ENCODE measurements at places on chromosomes 1 and 21.

DNA sequence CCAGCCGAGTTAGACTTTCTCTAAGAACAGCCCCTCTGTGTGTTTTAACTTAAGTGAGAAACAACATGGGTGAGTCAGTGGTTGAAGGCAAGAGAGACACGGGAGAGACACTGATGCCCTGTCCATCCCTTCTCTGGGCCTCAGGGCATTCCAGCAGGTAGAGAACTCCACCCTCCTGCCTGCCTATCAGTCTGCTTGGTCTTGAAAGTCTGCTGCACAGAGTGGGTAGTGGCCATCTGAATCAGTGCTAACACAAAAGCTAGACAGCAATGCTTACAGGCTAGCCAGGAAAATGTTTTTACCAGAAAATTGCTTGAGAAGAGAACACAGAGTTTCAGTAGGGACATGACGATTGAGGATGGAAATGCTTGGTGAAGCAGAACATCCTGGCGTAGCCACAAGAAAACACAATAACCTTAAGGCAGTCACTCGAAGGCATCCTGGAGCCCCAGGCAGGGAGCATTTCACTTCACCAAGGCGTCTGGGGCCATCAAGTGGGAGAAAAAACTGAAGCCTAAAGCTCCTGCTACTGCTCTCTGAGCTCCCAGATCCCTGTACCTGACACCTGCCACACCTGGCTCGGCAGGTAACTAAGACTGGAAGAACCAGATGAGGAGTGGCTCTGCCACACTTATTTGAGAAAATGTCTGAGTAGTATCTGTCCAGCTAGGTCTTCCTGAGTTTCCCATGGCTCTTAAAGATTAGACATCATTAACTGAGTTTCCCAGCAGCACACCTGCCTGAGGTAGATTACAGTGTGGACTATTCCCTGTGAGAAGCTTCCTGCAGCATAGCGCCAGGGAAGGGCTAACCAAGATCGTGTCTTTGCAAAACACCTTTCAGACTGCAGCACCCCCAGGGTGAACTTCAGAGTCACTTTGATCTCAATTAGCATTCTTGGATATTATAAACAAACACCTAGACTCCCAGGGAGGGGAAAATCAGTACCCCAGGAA lies 18.1 kb upstream of the LBR start:
- DNase-seq = no peak

DNA sequence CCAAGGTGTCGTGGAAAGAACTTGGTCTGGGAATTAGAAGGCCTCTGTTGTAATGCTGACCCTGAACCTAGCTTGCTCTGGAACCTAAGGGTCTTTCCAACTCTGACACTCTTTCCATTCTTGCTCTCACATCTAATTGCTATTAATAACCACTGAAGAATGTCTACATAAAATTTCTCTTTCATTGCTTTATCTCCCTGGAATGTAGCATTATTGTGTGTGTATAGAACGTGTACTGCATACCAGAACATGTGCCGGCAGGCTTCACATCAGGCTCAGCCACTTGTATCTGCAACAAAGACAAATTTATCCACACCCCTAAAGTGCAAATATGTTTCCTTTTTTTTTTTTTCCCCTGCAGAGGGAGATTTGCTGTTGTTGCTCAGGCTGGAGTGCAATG lies 13.9 kb upstream of the LAX1 start:
- peak; percentile 53 for DNase-seq

GRCh38 chr1:64320922-64321614 lies 117.6 kb downstream of the UBE2U start:
- no peak for DNase-seq

- no peak for DNase-seq
Measured at GRCh38 chr21:45578176-45578801, 36.0 kb upstream of the SLC19A1 start.

- no peak for DNase-seq
Measured at GRCh38 chr21:36260802-36261201, 59.2 kb upstream of the MORC3 start.

DNA sequence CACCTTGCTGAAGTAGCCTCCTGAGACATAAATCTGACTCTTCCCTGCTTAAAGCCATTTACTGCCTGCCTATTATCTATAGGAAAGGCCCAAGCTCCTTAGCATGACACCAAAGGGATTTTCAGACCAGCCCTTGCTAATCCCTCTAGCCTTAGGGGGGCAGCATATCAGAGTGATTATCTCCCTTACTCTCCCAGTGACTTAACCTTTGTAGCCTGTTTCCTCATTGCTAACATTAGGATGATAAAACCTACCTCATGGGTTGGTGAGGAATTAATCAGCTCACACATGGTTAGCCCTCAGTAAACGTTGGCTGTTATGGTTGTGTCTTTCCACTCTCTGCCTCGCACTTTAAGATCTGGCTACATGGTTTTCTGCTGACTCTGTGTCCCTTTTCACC lies 70.1 kb downstream of the ROR1 start:
- DNase-seq = no peak

DNA sequence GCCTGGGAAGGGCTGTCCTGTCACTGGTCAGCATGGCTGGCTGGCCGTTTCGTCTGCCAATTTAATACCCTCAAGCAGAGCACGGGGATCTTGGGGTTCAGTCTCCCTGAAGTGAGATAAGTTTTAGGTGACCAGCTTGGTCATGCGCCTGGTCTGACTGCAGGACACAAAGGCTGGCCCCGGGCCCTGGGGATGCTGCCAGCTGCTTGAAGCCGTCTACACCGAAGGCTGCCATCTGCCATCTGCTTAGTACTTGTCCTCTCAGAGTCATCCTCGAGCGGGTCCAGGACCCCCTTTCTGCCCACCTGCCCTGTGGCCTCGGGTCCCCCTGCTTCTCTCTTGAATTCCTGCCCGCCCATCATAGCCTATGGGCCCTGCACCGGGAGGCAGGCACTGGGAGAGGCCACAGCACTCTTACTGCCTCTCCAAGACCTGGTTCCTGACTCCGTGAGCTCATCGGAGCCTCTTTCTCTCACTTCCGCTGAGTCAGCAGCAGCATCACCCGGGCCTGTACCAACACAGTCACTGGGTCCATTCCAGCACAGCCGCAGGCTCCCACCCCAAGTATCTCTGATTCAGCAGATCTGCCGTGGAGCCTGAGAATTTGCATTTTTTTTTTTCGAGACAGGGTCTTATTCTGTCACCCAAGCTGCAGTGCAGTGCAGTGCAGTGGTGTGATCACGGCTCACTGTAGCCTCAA lies 7.0 kb downstream of the FBLIM1 start:
- DNase-seq = no peak

DNA sequence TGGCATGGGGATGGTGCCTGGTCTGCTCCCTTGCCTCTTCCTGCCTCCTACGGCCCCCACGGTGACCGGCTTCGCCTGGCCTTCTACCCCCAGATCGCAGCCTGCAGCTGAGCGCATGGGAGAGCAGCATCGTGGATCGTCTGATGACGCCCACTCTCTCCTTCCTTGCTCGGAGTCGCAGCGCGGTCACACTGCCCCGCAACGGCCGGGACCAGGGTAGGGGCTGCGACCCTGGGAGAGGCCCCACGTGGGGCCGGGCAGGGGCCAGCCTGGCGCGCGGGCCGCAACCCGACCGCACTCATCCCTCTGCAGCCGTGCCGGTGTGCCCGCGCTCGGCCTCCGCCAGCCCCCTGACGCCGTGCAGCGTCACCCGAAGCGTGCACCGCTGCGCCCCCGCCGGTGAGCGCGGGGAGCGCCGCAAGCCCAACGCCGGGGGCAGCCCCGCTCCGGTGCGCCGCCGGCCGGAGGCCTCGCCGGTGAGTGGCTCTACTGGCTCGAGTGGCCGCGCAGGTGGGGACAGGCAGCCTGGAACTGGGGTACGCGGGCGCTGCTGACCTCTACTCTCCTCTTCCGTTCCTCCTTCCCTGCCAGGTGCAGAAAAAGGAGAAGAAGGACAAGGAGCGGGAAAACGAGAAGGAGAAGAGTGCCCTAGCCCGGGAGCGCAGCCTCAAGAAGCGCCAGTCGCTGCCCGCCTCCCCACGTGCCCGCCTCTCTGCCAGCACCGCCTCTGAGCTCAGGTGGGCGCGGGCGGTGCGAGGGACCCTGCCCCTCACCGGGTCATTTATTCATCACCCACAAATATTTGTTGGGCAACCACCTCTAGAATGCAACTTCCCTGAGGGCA lies 20.4 kb downstream of the MAP7D1 start:
- no peak for DNase-seq

DNA sequence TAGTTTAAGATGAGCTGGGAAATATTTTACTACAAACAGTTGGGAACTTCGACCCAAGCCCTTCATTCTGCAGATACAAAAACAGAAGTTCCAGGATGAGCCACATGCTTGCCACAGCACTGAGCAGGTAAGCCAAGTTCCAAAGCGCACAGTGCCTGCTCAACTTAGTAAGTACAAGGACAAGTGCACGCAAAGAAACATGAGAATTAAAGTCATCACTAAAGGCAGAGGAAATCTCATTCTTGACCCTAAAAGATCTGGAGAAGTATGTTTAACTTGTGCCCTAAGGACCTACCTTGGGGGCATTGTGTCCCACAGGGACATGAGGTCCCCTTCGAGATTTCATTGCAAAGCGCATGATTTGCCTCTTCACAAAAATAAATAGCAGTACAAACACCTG lies 1.2 kb upstream of the UBAP2L start:
- no peak for DNase-seq

DNA sequence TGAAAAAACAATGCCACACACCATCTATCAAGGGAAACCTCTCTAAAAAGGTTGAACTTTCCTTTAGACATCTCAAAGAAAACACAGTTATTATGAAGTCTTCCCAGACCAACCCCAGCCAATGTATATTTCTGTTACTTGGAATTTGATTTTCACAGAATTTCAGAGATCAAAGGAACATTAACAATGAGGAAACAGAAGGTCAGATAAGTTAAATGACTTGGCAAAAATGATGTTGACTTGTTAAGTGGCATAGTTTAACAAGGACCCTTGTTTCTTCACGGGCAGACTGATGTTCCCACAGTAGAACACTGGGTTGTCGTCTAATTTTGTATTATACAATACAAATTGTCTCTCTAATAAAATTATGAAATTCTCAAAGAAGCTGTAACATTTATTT lies 29.0 kb downstream of the NME7 start:
- no peak for DNase-seq

- peak; percentile 22 for DNase-seq
Measured at GRCh38 chr1:163758977-163759670, 437.4 kb downstream of the NUF2 start.

DNA sequence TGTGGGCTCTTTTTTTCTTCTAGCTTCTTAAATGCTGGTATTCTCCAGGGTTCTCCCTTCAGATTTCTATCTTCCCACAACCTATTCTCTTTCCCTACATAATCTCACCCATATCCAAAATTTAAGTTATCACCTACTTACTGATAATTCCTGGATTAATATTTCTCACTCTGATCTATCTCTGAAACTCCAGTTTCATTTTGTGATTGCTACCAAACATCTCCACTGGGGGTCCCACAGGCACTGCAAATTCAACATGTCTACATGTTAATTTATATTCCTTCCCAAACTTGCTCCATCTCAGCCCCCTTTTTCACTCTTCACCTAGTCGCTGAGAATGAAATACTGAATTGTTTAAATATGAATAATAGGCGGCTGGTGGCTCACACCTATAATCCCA lies 9.9 kb upstream of the C1orf141 start:
- DNase-seq = no peak

DNA sequence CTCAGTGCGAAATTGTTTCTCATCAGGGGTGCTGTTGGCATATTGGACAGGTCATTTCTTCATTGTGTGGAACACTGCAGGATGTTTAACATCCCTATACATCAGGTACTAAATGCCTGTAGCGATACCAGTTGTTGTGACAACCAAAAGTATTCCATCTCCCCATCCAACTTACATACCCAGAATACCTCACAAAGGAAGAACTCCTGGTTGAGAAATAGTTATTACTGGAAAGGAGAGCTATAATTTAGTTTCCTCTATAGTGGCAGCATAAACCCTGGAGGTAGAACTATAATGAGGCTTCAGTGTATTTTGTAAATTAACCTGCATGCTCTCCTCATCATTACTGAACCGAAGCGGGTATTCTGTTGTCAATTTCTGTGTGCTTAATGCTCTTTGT lies 45.1 kb downstream of the IVNS1ABP start:
- no peak for DNase-seq

Data from non-pigmented ciliary epithelial cell (primary cell).